ENCODE measurements at places on chromosomes 6 and 20. TPM values are rescaled to one million over a fixed set of nuclear protein-coding genes. Genes with fewer than 3 reads are reported as not detected.

GRCh38 chr6:86756640-86757229, 180.6 kb upstream of the HTR1E start:
- DNase-seq, result no peak

- no peak for DNase-seq
These were observed 50.2 kb downstream of the TBC1D7 start for GRCh38 chr6:13278164-13278563.

DNA sequence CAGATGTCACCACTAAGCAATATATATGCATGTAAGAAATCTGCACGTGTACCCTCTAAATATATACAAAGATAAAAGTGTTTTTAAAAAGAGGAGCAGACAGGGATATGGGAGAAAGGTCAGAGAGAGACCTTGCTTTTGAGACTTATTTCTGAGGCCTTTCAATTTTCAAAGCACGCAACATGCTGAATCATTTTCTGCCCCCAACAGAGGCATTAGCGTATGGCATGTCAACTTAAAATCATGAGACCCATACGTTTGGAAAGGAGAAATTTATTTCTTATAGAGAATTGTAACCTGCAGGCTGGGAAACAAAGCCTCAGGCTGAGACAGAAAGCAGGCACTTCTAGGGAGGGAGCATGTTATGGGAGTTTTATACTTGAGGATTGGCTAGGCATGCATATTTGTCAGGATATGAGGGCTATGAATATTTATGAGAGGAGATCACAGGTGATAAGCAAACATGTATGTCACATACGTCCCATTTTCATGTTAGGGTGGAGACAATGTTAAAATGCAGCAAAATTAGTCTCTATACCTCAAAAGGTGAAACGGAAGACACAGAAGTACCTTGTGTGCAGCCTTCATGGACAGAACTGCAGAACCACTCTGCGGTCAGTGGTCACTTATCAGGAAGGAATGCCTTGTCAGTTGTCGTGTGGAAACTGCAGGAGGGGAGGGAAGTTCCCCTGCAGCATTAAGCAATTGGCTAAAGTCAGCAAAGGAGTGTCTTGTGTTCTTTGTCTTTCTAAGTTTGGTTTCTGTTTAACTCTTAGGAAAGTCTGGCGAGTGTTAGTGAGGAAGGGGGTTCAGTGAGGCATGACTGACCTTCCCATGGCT, 6.3 kb upstream of the GABRR2 start:
- DNase-seq, result no peak

GRCh38 chr6:2209226-2209809, 36.1 kb downstream of the GMDS start:
- DNase-seq, result peak; percentile 57

GRCh38 chr20:50728486-50728980, 2.8 kb upstream of the PARD6B start:
- no peak for DNase-seq

- peak; percentile 52 for DNase-seq
These were observed 1.2 kb downstream of the ECI2 start for GRCh38 chr6:4133941-4134838.

DNA sequence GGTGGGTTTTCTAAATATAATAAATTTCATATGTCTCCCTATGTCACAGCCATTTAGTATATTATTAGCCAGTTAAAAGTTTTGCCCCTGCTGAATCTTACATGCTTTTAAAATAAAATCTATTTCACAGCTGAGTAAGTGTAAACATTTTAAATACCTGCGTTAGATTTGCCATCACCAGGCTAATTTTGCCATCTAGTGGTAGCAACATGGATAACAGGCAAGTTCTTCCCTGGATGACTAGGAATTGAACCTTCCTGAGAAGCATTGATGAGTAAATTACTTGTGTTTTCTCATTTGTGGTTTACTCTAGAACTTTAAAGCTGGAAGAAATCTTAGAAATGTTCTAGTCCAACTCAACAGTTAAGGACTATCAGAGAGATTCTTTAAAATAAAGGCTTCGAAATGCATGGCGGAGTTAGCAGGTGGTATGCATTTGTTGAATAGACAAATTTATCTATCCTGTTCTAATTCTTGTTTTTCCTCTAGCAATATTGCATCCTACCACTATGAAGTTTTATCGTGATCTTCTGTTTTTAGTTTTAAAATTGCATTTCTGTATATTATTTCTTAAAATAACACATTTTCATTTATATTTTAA, 2.6 kb downstream of the PRSS35 start:
- peak; percentile 60 for DNase-seq

DNA sequence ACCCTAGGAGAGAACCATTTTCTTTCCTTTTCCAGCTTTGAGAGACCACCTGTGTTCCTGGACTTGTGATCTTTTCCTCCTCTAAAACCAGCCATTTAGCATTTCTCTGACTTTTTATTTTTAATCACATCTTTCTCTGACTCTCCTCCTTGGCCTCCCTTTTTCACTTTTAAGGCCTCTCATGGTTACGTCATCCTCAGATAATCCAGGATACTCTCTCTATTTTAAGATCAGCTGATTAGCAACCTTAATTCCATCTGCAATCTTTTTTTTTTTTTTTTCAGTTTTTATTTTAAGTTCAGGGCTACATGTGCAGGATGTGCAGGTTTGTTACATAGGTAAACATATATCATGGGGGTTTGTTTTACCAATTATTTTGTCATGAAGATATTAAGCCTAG, 54.0 kb downstream of the RFPL4B start:
- DNase-seq, result no peak

DNA sequence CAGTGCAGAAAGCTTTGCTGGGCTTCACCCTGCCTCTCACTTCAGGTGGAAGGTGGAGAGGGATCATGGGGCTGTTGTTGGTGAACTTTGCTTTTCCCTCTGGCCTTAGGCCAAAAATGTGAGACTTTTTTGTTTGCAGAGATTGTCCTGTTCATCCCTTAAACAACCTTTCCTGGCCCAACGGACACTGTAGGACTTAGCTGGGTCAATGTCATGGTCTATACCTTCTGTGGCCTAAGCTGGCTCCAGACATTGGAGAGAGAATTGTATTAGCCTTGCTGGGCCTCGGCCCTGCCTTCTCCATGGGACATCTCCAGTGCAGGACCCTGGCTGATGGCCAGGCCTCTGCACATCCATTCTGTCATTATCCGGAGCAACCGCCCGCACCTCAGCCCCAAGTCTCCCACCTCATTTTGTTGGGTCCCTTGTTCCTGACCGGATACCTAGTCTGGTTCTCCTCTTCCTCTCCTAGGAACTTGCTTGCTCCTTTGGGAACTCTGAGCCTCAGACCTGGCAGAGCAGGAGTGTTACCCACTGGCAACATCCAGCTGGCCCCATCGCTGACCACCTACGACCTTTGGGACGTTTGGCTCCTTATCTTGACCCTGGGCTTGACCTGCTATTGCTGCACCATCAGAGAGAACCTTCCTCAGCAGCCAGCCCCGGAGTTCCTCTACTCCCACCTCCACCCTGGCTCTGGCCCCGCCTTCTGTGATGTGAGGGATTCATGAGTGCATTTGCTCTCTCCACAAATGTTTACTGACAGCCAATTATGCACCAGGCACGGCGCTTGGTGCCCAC, 128.2 kb downstream of the BANF2 start:
- no peak for DNase-seq

DNA sequence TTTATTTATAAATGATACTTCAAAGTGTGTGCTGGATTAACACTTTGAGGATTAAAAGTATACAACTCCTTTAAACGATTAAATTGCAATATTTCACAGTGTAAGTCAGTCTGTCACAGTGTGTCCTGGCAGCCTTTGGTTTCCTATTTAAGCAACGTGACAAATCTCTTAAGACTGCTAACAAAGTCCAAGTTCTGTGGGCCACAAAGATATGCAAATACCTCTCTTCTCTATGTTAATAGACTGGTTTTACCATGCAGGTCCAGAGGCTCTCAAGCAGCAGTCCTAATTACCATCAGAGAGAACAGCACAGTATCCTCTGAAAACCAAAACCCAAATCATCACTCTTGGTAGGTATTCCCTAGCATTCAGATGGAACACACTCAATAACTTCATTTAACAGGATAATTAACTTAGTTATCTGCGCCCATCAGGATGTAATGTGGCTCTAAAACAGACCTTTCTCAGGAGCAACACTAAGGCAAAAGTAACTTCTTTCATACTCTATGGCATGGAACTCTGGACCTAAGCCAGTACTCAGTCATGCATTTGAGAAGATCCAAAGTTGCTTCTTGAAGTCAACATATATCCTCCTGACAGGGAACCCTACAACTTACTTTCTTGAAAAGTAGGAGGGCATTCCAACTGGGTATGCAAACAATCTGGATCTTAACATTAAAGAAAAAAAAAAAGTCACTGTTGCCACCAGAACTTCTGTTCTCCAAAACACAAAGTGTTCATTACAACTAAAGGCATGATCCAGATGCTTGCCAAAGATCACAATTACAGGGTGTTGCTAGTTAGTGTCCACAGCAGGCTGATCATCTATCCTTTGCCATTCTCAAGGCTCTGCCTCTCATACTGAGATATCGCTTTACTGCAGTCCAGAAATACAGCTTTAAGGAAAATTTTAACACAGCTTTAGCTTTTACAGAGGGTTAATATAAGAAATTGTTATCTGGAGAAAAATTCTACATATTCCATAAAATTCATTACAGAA, 53.2 kb downstream of the MAN1A1 start:
- DNase-seq, result no peak

- no peak for DNase-seq
These were observed 15.1 kb upstream of the RBPJL start for GRCh38 chr20:45291526-45291925.

GRCh38 chr6:134984821-134985220, 34.9 kb upstream of the ALDH8A1 start:
- DNase-seq, result peak; percentile 73

DNA sequence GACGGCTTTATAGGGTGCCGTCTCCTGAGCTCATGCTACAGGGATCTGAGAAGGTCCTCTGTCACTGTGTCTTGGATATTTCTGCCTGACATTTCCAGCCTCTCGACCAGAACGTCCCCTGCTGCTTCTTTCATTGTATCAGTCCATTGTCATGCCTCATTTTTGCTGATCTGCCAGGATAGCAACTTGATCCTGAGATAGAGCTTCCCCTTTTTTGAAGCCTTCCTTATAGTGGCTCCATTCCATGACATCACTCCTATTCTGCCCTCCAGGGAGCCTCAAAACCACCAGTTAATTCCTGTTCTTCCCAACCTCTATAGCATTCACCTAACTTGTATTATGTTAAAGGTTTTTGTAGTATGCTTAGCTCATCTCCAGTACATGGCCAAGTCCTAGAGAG, 431.8 kb upstream of the NOX3 start:
- DNase-seq, result no peak

GRCh38 chr6:156807028-156807427, 29.9 kb downstream of the ARID1B start:
- no peak for DNase-seq

- no peak for DNase-seq
These were observed 109.0 kb downstream of the ATG5 start for GRCh38 chr6:106216527-106216926.

- no peak for DNase-seq
These were observed 12.2 kb upstream of the SHLD1 start for GRCh38 chr20:5737966-5738365.

GRCh38 chr6:137486416-137486815, 7.8 kb downstream of the OLIG3 start:
- no peak for DNase-seq

DNA sequence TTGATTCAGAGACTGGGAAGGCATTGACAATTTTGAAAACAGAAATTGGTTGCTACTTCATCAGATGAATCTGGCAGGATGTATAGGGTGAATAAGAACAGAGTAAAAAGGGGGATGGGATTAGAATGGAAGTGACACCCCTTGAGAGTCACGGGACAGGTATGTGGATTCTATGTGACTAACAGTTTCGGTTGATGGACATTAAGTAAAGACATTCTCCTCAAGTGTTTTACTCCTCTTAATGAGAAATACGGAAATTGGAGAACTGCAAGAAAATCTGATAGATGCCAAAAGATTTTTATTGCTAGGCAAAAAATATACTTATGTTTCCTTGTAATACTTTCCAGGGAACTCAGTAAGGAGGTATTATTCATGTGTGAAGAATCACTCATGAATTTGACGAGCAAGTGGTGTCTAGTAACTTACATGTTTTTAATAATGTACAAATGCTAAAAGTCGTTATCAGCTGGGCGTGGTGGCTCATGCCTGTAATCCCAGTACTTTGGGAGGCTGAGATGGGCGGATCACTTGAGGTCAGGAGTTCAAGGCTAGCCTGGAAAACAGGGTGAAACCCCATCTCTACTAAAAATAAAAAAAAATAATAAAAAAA, 135.8 kb downstream of the KIF16B start:
- DNase-seq, result no peak

- DNase-seq, result peak; percentile 99
These were observed 3.8 kb downstream of the PREX1 start for GRCh38 chr20:48823960-48824498.

GRCh38 chr6:160950507-160950906, 41.1 kb upstream of the MAP3K4 start:
- DNase-seq, result peak; percentile 58

DNA sequence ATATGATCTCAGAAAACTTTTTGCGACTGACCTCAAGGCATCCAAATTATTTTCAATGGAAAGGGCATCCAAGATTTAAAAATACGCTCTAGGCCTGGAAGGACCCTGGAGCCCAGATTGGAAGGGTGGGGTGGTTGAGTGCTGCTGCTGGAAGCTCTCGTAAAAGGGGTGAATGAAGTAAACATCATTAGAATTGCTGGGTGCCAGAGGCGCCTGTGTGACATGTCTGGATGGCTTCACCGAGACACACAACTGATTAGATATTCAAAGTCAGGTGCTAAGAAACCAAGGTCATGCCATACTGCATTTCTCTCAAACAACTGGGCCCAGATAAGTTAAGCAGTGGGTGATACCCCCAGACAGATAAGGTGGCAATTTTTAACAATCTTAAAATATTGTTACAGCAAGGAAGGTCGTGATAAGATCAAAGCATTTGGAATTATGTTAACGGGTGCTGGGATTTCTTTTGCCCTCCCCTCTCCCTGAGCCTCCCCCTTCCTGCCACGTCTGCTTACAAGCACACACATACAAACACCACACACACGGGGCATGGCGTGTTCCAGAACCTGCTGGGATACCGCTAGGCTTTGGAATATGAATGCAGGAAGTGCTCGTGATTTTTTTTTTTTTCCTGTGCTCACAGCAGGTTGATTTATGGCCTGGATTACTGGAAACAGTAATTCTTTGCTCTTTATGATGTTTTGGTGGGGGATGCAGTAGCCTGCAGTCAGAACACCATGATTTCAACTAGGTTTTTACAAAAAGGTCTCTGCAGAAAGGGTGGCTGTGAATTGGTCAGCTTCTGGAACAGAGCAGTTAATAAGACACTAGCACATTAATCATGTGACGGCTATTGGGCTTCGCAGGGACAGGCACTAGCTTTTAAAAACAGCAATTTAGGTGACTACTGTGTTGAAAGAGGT, 551.2 kb downstream of the QKI start:
- no peak for DNase-seq

DEFB113 gene
- not detected for total RNA-seq

GPR63 gene
- not detected for total RNA-seq

MROH8 gene
- total RNA-seq, result 2.1 TPM

CEP85L gene
- total RNA-seq, result 5.7 TPM

CYP39A1 gene
- total RNA-seq, result 6.2 TPM

MCCD1 gene
- not detected for total RNA-seq

EFCAB8 gene
- total RNA-seq, result not detected

UNC93A gene
- not detected for total RNA-seq

MTCH1 gene
- total RNA-seq, result 490 TPM

LST1 gene
- total RNA-seq, result not detected

TUBB2B gene
- total RNA-seq, result 60.1 TPM
